ENCODE measurements at places on chromosomes 13 and 19.

- no peak for DNase-seq
Measured at GRCh38 chr13:45296259-45296658, 44.7 kb downstream of the TPT1 start.

GRCh38 chr19:3210347-3211017 lies 14.0 kb upstream of the CELF5 start:
- peak; percentile 76 for DNase-seq

GRCh38 chr19:49475995-49476880 lies 2.2 kb downstream of the FLT3LG start:
- DNase-seq: peak; percentile 66

- no peak for DNase-seq
Measured at GRCh38 chr13:51003642-51004041, 94.1 kb downstream of the RNASEH2B start.

Measured in GM03348 (cell line).